RWPE1 (cell line): ENCODE measurements at places on chromosomes 6 and 20.
A peak's percentile ranks its signal among the peaks of the same experiment; 100 is the strongest.

DNA sequence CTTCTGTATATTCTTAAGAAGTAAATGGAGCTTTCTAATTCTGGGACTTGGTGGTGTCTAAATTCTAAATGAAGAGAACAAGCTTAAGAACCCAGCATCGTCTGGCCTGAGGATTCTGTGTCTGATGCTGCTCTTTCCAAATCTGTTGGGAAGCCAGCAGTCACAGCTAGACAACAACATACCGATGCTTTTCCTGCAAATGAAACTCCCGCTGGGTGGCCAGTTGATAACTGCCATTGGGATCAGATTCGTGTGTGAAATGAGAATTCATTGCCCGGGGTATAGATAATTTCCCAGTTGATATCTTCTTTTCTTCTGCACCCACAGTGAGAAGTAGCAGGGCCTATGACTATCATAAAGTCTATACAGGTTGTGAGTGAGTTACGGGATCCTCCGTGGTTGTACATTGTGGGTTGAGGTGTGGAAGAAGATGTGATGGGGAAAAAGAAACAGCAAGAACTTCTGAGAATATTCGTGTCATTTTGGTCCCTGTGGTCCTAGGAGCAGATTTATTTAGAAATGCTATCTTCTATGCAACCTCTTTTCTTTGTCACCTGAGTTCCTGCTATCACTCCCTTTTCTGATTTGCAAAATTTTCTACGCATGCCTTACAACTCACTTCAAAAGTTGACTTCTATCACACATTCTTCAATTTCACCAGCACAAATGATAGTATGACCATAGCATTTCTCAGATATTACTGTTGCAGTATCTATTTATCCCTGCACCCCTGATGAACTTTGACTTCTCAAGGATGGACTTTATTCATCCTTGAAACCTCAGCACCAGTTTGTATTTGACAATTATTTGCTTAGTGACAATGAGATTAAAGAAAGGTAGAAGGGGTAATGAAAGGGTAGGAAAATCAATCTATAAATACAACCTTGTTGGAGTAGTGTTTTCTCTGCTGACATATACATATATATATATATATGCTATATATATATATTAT lies 10.4 kb downstream of the NOX3 start:
- no peak for DNase-seq

DNA sequence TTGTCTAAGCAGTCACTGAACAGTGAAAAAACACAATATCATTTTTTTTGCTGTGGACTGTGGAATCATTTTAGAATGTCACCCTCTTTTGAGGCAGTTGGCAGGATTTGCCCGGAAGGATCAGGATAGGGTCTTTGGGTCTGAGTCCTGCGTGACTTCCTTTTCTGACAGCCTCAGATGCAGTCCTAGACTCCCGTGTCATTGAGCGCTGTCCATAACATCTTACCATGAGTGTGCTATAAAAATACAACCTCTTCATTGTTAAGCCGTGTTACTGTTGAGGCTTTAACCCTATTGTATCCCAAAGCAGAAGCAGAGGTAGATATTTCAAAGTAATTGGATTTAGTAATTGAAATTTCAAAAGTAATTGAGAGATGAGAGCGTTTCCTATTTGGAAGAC lies 30.6 kb downstream of the ARID1B start:
- no peak for DNase-seq

DNA sequence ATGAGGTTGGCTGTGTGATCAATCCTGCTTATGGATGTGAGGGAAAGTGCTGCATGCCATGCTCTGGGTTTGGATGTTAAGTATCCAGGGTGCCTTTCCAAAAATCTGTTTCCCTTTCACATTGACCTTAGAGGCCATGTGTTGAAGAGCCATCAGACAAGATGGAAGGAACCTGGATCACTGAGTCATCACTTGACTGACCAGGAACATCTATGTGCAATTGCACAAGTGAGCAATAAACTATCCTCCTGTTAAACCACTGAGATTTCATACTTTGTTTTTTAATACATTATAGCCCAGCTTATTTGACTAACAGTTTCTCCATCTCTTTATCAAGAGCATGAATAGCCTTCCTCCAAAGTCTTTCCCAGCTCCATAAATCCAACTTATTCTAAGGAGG lies 17.8 kb upstream of the TMEM14A start:
- DNase-seq: no peak

DNA sequence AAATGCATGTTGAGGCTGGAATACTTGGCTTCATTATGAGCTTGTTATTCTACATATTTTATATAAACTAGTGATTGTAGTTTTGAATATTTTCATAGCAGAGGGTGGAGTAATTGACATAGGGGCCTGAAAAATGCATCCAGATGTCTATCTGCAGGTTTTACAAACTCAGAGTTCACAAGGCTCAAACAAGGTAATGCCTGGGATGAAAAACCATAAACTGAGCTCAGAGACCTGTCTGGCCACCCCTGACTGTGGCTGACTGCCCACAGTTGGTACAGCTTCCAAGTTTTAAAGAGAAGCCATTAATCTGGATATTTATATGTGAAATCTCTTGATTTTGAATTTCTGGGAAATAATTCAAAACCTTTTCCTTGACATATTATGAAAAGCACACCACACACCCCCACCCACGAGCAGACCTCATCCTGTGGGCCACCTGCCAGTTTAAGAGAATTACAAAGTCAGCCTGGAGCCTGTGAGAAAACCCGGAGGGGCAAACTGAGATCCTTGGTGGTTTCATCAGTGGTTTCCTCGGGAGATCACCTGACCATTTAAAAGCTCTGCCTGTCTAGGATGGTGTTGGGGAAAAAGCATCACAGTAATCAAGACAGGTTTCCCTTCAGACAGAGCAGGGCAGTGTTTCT lies 230.1 kb downstream of the SAMD5 start:
- no peak for DNase-seq

DNA sequence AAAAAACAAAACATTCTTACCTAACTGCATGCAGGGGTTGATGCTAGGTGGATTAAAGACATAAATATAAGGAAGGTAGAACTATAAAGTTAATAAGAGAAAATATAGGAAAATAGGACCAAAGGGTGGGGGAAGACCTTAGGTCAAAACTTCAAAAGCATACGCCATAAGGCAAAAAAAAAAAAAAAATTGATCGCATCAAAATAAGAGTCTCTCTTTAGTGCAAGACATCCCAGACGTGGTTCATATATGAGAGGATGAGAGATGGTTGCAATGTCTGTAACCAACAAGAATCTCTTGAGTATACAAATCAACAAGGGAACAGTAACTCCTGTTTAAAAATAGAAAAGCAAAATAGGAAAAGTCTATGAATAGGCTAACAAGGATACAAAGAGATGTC lies 8.5 kb downstream of the BAG2 start:
- no peak for DNase-seq

GRCh38 chr6:113464536-113464935 lies 392.6 kb upstream of the MARCKS start:
- no peak for DNase-seq

DNA sequence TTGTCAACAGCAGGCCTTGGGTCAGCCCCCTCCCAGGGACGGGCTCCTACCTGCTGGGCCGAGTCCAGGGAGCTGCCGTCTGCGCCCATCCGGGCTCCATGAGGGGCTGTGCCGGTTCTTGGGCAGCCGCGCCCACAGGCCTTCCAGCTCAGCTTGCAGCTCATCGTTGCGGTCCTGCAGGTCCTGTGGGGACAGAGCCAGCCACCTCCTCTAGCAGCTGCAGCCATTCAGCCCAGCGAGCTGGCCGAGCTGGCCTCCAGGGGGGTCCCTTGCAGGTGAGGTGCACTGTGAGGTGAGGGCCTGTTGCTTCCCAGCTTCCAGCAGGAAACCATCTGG lies 74.4 kb downstream of the GINS1 start:
- DNase-seq: no peak

GRCh38 chr6:170232186-170233002 lies 58.5 kb downstream of the DLL1 start:
- DNase-seq: peak; percentile 36

DNA sequence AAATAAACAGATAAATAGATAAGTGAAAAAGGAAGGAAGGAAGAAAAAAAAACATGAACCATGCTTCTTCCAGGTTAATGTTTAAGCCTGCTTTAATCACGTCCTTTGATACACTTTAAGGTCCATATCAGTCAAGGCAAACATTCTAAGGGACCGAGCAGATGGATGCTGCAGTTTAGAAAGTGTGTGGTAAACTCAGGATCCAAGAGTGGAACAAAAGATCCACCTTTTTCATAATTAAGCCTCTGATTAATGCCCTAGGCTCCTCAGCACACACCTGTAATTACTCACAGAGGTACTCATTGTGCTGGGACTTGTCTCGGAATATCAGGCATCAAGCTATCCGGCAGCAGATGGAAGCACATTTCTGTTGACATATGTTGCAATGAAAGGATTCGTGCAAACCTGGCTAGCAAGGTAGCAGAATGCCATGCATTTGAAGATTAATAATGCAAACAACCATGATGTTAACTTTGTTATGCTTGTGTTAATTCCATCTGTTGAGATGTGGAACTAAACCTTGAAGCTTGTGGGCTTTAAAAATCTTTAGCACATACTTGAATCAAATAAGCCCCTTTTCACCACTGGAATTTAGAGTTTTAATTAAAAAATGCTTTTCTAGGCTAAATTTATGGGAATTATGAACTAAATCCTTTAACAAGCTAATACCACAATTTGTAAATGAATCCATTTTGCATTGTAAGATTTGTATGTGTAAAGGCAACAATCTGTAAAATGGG lies 163.7 kb downstream of the RALGAPA2 start:
- peak; percentile 84 for DNase-seq

DNA sequence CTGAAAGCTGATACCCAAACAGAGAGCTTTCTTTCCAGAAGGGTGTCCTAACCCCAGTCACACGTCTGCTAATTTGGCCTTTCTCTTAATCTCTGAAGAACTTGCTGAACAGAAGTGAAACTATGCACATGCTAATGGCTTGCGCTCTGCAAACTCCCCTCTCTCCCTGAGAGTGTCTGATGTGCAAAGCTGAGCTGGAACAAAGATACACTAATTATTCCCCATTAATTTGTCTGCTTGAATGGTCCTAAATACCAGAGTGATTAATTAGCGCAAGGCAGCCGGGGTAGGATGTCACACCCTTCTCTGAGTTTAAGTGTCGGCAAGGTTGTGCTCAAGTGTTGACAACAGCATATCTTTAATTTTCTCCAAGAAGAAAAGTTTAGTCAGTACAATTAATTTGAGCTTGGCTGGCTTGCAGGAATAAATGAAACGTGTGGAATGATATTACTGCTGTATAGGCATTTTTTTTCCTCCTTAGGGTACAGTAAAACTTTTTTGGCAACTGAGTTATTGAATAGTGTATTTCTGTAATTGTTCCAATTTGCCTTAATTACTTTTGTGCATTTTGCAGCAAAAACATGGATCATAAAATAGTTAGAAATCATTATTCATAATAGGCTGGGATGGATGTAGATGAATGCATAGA lies 715.9 kb upstream of the POU3F2 start:
- no peak for DNase-seq

DNA sequence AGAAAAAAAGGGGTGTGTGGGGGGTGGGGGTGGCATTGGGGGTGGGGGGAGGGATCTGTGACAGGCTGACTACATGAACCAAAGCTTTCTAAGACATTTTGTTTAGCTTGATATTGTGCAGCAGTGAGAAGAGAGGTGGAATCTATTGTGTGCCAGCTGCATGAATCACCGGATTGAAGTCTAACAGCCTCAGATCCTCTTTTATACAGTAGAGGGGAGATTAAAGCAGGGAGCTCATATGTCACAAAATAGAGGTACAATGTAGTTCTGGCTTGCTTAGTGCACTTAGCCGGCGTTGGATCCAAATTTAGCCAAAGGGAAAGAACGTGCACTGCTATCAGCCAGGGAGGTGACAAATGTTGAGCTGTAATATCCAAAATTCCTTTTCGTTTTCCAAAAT lies 404.2 kb upstream of the CITED2 start:
- DNase-seq: peak; percentile 20

DNA sequence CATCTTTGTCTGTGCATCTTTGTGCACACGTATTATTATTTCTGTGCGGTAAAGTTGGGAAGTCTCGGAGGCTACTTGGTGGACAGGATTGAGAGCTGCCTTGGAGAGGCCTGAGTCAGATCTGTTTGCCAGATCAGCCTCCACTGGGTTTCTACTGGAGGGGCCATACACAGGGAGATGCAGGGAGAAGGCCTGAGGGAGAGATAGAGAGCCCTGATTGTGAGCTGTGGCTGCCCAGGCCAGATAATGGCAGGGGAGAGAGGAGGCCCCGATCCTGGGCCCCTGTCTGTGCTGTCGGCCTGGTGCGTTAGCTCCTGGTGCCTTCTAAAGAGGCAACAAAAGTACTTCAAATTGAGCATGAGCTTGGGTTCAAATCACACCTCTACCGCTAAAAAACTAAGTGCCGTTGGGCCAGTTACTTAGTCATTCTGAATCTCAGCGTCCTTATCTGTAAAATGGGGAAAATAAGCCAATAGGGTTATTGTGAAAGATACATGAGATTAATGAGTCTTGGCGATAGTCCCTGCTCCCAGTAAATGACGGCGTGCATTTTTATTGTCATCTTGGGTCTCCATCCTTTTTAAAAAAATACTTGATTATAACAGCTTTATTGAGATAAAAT lies 27.6 kb upstream of the ADA start:
- DNase-seq: no peak

DNA sequence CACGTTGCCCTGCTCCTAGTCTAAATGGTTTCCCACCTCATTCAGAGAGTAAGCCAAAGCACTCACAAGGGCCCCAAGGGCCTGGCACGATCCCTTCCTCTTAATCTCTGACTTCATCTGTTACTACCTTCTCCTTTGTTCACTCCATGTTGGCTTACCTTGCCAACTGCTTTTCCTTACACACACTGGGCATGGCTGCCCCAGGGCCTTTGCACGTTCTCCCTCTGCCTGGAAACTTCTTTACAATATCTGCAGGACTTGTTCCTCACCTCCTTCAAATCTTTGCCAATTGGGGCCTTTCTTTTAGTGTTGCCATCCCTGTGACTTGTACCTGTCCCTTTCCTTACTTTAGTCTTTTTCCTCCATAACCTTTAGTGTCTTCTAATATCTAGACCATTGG lies 73.9 kb downstream of the PLCB4 start:
- no peak for DNase-seq

DNA sequence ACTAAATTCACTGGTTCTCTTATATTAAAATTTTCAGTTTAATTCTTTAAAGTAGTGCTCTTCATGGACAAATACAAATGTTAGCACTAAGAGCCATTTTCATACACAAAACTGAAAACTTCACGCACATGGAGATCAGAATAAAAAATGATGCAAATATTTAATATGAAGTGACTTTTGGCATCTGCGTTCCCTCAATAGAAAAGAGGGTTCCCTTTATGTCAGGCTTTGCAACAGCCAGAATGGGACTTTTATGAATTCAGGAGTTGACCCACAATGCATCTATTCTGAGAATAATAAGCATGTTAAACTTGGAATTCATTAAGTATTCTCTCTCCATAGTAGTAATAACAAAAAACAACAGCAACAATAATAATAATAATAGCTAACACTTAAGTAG lies 125.8 kb downstream of the INSM1 start:
- no peak for DNase-seq

- no peak for DNase-seq
Measured at GRCh38 chr6:87667032-87667431, 35.0 kb downstream of the AKIRIN2 start.
